ENCODE measurements at places on chromosomes 1 and 21. TPM values are rescaled to one million over a fixed set of nuclear protein-coding genes. Genes with fewer than 3 reads are reported as not detected.

DNA sequence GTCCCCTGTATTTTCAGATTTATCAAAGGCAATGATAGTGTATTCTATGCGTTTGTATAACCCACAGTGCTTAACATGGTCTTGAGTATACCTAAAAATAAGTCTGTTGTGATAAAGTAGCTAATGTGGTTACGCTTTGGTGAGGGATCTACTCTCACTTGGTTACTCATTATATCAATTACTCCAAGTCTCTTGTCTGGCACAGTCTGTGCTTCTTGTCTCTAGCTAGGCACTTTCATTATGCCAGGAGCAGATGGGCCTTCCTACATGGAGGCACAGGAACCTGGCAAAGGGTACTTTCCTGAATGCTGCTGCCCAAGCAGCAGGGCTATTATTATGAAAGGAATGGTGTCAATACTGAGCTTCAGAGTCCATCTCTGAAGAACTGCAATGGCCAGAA is 4.2 kb upstream of the PTPN22 start:
- H3K27me3 ChIP-seq: no peaks in the 10 kb centered on the region
- no peaks in the 10 kb centered on the region for H3K36me3 ChIP-seq
- no peaks in the 10 kb centered on the region for H3K4me1 ChIP-seq
- no peak overlapping the region for H3K4me3 ChIP-seq
- H3K27ac ChIP-seq: no peak overlapping the region

Gene CELA2B
- total RNA-seq: not detected

- H3K4me1 ChIP-seq: no peaks in the 10 kb centered on the region
- DNase-seq: no peak
Observed at GRCh38 chr1:73576083-73576482, 621.9 kb downstream of the LRRIQ3 start.

DNA sequence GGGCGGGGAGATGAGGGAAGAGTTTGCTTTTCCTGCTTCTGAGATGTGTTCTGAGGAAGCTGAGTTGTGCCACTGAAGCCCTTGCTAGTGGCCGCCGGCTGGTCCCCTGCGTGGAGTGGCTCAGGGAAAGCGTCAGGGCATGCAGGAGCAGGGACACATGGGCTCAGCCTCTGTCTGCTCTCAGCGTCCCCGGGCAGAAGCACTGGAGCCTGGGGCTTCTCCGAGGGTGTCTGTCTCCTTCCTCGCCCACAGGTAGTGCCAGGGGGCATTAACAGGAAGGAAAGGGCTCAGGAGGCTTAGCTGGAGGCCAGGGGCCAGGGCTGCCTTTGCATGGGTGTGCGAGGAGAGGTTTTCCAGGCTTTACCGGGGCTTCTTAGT is 7.3 kb downstream of the PRDM16 start:
- H3K36me3 ChIP-seq: no peaks in the 10 kb centered on the region
- peaks cover 4% of the 10 kb centered on the region for H3K4me1 ChIP-seq
- no peak overlapping the region for H3K4me3 ChIP-seq
